Fibroblast of pulmonary artery (primary cell): ENCODE measurements at places on chromosomes 16 and 17.

DNA sequence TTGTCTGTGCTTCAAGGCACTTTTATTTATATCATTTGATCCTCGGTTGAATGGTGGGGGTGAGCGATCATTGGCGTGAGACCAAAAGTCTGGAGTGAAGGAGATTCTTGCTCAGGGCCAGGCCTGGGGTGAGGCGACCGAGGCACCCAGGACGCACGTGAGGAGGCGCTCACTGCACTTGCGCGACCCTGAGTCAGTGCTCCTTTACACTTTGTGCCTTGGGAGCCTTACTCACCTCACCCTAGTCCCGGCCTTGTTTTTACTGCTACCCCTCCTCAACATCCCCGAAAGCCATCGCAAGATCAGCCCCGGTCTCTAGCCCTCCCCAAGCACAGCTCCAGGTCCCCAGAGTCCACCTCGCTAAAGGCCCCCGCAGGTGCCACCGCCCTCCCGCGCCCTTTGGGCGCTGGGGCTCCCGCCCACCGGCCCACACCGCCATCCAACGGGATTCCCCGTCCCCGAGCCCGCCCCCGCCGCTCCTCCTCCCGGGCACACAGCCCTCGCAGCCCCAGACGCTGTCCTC is 496 bp downstream of the EZH1 start:
- DNase-seq: peak; percentile 44

DNA sequence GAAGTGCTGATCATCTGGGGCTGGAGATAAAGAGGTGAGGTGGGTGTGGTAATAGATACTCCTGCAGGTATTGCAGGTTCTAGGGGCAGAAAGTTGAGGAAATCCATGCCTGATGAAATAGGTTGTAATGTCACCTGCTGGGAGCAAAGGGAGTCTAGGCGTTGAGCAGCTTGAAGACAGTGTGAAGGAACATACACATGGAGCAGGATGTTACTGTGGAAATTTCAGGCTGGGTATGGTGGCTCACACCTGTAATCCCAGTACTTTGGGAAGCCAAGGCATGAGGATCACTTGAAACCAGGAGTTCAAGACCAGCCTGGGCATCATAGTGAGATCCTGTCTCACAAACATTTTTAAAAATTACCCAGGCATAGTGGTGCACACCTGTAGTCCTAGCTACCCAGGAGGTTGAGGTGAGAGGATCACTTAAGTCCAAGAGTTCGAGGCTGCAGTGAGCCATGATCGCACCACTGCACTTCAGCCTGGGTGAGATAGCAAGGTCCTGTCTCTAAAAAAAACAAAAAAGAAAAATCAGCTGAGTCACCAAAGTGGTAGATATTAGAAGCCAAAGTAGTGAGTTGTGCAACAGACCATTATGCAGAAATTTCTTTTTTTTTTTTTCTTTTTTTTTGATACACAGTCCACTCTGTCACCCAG is 9.1 kb upstream of the CRYBA1 start:
- peak; percentile 84 for DNase-seq

DNA sequence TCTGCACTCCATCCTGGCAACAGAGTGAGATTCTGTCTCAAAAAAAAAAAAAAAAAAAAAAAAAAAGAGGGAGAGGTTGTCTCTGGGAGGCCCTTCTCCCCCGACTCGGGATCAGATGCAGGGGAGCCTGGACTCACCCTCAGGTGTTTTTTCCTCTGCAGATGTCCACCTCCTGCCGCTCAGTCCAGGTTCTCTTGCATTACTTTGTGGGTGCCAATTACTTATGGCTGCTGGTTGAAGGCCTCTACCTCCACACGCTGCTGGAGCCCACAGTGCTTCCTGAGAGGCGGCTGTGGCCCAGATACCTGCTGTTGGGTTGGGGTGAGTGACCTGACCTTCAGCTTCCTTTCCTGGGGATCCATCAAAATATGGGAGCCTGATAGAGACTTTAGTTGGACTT is 34.1 kb downstream of the GLP2R start:
- no peak for DNase-seq

DNA sequence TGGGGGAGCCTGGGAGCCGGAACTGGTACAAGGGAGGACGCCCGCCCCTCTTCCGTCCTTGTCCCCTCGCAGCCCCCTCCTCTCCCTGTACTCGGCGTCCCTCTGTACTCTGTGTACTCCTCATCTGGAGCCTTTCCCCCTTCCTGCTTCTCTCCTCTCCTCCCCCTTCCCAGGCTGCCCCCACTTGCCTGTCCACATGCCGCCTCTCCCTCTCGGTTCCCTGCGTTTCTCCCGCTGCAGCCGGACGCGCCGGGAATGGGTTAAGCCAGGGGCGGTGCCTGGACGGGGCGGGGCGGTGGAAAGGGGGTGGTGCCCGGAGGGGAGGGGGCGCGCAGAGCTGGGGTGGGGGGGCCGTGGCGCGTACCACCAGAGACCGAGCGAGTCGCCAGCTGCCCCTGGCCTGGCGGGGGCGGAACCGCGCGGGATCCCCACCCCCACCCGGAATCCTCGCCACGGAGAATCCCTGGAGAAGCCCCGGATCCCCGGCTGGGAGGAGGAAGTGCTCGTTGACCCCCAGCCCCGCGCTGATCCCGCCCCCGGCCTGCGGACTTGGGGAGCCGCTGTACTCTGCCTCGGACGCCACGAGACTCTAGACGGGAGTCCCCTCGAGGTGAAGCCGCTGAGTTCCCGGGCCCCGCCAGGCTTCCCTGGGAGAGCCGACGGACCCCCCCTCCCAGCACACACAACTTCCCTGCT is 22.6 kb downstream of the GJD3 start:
- DNase-seq: peak; percentile 71

- peak; percentile 31 for DNase-seq
Measured at GRCh38 chr17:66492561-66493005, 190.2 kb downstream of the PRKCA start.

DNA sequence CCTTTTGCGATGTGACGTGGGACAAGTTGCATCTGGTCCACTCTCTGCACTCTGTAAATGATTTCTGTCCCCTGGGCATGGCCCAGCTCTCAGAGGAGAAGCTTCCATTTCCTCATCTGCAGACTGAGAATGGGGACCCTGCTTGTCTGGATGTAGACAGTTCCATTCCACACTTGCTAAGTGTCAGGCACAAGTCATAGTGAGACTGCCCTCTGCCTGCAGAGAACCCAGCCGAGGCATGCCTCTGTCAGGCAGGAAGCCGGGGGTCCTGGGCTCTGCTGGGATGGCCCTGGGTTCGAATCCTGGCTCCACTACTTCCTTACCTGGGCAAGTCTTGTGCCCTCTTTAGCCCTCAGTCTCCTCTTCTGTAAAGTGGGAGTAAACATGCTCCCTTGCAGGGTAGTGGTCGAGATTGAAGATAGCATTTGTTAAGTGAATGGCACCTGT is 4.1 kb downstream of the MAP2K3 start:
- DNase-seq: no peak

DNA sequence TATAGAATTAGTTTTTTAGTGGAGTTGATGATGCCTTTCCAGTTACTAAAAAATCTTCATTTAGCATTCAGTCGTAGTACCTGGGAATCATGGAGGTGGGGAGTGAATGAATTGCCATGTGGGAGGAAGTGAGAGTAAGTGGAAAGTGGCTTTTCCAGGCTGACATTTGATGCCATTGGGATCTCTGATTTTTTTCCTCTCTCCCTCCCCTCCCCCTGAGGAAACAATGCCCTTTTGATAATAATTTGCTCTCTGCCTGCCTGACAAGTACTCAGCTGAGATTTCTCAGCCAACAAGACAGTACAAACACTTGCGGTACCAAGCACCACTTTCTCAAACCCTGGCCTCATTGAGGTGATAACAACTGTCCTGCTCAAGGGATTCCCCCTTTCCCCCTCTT is 2.2 kb downstream of the UBE2Z start:
- DNase-seq: no peak

DNA sequence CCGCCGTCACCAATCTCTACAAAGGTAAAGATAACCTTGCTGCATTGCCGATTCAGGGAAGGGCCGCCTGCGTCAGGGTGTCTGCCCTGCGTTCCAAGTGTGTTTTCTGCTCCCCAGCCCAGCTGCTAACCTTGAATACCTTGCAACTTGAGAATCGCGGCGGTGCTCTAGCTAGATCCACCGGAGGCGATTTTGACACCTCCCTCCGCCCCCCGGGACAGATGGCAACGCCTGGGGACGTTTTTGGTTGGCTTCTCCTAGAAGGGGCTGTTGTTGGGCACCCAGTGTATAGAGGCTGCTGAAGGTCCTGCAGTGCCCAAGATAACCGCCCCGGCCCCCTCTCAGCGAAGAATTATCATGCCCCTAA is 1.5 kb downstream of the HAPSTR1 start:
- DNase-seq: no peak

- DNase-seq: no peak
Measured at GRCh38 chr17:36668824-36669223, 67.4 kb downstream of the MRM1 start.

- peak; percentile 98 for DNase-seq
Measured at GRCh38 chr16:48126801-48127644, 28.8 kb downstream of the ABCC12 start.

DNA sequence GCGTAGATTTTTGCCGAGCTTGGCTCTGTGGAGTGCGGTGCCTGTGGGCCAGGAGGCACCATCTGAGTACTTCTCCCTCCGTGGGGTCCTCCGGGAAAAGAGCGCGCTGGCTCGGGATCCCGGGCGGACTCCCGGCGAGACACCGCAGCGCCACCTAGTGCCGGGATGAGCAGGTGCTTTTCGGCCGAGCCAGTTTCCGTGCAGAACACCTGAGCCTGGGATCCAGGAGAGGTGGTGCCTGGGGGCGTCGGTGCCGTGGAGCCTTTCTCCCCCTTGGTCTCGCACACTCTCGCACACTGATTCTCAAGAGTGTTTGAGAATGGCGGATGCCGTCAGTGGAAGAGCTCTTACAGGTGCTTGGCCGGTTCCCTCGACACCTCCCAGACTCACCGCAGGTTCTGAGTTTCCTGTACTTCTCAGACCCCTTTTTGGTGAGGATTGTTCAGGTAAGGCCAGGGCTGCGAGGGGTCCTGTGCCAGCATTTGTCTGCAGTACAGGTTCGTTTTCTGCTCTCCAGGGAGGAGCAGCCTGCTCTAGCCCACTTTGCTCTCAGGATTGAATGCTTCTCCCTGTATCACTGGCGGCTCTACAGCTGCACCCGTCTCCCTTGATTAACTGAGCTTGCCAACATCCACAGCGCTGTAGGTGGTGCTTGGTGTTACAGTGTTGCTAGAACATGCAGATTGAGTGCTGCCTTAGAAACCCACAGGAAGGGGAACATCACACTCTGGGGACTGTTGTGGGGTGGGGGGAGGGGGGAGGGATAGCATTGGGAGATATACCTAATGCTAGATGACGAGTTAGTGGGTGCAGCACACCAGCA is 23.3 kb downstream of the TBCD start:
- peak; percentile 51 for DNase-seq

- no peak for DNase-seq
Measured at GRCh38 chr17:79850571-79851460, 11.6 kb upstream of the CBX4 start.

- DNase-seq: peak; percentile 15
Measured at GRCh38 chr17:35359398-35359797, 14.0 kb downstream of the SLFN11 start.

DNA sequence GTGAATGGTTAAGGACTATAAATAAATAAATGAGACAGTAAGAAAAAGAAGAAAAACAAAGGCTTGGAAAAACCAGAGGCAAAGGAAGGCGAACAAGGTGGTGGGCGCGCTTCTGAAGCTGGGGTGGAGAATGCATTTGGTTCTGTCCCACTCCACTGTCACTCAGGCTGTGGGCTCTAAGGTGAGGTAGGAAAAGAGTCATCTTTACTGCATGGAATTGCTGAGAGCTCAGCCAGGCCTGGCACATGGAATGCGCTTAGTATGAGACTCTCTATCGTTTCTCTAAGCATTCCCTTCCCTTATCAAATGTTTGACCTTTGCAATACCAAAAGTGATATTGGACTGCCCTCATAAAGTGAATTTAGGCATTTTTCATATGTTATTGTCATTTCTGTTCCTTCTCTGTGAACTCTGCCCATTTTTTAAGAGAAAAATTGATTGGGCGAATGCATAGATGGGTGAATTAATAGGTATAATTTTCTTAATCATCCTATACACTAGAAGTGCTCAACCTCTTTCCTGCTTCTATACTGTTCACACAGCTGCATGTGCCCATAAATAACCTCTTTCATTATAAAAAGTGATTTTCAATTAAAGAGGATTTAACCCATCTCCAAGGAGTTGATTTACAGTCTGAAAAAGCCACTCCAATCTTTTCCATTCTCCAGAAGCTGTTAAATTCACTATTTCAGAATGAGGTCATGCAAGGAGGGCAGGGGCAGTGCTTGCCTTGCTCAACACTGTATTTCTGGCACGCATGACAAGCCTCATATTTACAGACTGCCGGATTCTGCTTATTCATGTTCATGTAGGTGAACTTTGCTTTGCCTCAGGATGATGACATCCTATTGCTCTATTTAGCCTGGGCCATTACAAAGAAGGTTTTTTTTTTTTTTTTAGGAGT is 87.7 kb downstream of the MYH10 start:
- DNase-seq: peak; percentile 86

DNA sequence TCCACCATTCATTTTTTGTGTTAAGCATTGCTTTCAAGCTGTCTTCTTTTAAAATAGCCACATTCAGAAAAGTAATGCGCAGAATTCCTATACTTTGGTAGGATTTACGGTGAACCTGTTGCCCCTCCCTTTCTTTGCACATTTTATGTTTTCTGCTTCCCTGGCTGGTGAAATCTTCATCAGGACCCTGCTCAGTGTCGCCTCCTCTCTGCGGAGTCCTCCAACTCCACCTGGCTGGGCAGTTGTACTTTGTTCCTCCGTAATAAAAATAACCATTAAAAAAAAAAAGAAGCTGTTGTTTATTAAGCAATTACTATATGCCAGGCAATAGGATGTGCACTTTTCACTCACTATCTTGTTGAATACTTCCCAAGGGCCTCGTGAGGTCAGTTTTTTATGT is 2.9 kb downstream of the UMOD start:
- DNase-seq: no peak
